M059J (cell line): ENCODE measurements at places on chromosomes 12 and 14. TPM values are rescaled to one million over a fixed set of nuclear protein-coding genes. Genes with fewer than 3 reads are reported as not detected.

- DNase-seq: peak; percentile 10
Observed at GRCh38 chr12:22518060-22518719, 26.2 kb downstream of the C2CD5 start.

- DNase-seq: no peak
Observed at GRCh38 chr14:100726550-100727085, at the start of gene DLK1. Gene DLK1 (plus strand): TSS chr14:100726892. CDS start chr14:100727069, 177 bp downstream.

DNA sequence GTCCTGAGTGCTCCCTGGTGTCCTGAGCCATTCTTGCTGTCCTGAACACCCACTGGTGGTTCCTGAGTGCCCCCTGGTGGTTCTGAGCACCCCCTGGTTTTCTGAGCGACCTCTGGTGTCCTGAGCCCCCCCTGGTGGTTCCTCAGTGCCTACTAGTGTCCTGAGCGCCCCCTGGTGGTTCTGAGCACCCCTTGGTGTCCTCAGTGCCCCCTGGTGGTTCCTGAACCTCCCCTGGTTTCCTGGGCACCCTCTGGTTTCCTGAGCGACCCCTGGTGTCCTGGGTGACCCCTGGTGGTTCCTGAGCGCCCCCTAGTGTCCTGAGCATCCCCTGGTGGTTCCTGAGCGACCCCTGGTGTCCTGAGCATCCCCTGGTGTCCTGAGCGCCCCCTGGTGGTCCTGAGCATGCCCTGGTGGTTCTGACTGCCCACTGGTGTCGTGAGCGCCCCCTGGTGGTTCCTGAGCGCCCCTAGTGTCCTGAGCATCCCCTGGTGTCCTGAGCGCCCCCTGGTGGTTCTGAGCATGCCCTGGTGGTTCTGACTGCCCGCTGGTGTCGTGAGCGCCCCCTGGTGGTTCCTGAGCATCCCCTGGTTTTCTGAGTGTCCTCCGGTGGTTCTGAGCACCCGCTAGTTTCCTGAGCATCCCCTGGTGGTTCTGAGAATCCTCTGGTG lies 473.1 kb downstream of the TMEM121 start:
- peak; percentile 44 for DNase-seq

GRCh38 chr12:39574785-39575497 lies 44.7 kb downstream of the ABCD2 start:
- DNase-seq: no peak

DNA sequence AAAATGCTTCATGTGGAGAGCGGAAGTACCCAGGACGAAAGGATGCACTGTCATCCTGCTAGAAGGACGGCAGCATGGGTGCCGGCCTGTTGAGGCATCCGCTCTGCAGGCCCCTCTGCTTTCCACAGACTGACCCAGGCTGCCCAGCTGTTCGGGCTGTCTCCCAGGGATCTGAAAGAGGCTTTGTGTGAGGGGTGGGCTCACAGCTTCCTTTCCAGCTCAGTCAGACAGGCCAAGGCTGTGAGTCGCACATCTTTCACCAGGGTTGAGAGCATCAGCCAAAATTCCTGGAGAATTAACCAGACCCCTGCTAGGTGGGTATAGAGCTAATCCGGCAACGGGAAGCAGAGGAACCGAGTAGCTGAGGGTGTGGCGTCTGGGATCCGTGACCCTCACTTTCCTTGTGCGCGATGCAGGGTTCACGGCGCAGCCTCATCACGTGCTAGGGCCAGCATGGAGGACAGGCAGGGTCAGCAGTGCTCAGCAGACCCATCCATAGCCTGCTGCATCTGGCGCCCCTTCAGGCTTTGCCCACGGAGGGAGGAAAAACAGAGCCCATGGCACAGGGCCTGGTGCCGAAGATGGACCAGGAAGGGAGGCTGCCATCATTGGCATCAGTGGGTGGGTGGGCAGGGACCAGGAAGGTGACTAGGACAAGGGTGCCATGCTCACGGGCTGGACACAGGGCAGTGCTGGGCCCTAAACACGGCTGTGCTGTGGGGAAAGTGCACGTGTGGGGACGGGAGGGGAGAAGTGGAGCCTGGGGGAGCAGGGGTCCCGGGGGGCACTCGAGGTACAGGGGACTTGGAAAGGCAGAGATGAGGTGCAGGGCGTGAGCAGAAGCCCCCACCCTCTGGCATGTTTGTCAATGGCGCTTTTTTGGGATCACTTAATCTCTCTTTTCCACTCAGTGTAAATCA lies 9.2 kb upstream of the SIVA1 start:
- no peak for DNase-seq

GRCh38 chr12:84150201-84150600 lies 762.4 kb downstream of the SLC6A15 start:
- no peak for DNase-seq

DNA sequence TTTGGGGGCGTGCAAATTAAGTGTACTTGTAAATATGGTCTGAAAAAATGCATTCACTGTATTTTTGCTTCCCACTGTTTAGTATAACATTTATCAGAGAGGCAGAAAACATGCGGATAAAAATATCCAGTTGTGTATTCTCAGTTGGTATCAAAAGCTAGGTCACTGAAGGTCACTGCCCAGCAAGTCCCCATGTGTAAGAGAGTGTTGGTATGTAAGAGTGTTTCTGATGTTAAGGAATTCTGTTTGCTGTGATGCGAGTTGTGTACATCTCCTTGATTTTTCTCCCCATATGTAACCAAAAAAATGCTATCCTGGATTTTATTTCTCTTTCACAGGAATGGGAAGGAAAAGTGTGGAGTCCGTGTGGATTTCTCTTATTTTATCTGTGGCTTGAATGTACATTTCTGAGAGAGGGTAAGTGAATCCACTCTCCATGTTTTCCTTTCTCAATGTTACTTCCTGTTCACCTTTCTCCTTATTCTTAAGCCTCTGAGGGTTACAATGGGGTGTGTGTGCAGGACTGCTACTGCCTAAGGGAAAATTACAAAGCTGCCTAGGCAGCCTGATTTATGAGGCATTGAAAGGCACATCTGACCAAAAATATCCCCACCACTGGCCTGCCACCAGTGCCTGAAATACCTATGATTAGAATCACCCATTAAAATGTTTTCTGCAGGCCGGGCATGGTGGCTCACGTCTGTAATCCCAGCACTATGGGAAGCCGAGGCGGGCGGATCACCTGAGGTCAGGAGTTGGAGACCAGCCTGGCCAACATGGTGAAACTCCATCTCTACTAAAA lies 97.9 kb upstream of the USP44 start:
- peak; percentile 98 for DNase-seq

DNA sequence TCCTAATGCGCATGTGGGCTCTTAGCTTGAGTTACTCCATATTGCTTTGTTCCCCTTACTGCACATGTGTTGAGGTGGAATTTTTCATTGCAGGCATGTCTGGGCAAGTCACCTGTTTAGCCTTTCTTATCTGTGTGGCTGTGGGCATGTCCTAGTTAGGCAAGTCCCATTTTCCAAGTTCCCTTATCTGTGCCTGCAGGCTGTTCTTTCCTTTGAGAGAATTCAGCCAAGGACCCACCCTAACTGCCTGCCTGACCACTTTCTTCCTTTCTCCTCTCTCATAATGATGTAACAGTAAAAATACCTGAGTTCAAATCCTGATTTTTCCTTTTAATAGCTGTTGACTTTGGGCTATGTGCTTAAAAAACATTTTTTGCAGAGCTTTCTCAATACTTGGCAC lies 870.6 kb downstream of the NRXN3 start:
- no peak for DNase-seq

GRCh38 chr12:58364389-58365086 lies 423.2 kb downstream of the ATP23 start:
- peak; percentile 99 for DNase-seq

DNA sequence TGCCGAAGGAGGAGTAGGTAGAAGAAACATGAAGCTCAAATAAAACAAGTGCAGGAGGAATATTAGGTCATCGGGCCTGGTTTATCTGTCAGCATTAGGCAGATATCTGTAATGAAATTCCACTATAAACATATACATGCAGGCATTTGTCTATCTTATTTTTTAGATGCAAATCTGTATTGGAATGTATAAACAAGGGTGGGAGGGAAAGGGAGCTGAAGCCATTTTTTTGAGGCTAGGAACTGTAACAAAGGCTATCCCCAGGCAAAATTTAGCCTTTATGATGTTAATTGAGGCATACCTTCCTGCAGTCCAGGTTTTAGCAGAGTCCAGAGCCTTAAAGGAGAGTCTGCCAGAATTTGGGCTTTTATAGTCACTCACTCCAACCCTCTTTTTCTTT lies 72.5 kb downstream of the PHLDA1 start:
- no peak for DNase-seq

DNA sequence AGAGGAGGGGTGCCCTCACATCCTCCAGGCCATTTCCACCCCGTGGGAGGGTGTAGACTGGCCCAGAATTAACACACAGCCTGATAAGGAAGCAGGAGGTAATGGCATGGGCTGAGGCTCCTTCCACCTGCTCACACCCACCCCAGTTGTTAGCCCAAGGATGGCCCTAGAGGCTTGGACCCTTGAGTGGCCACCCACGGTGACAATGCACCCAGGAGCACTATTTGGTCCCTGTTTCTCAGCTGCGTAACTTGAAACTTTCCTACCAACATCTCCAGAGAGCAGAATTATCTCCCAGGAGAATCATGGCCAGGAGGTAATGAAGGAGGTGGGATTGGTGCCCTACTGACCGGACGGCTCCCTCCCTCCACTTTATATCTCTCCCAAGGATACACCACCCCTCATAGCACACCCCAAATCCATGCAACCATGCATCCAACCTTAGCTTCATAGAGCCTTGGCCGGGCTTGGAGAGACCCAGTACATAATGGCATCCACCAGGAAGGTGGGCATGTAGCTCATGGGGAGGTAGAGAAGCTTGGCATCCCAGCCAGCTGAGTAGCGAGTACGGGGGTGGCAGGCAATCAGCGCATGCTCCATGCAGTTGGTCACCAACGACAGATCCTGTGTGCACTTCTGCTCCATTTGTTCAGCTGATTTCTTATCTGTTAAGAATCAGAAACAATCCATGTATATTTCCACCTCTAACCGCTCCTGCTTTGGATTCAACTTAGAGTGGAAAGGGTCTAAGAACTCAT lies 5.6 kb downstream of the RDH16 start:
- DNase-seq: no peak

GRCh38 chr14:51613416-51613815 lies 38.3 kb upstream of the FRMD6 start:
- no peak for DNase-seq

DNA sequence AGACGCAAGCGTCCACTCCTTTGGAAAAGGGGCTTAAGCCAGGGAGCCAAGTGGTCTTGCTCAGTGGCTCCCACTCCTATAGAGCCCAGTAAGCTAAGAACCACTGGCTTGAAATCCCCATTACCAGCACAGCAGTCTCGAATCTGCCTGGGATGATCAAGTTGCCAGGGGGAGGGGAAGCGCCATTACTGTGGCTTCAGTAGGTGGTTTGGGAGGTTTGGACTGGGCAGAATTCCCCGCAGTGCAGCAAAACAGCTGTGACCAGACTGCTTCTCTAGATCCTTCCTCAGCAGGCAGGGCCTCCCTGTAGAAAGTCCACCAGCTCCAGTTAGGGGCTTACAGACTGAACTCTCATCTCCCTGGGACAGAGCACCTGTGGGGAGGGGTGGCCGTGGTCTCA lies 115.4 kb downstream of the TMEM117 start:
- DNase-seq: no peak

RPL10L gene
- total RNA-seq: not detected in 2 replicates

TAS2R46 gene
- total RNA-seq: not detected in 2 replicates

TAS2R7 gene
- not detected in 2 replicates for total RNA-seq

ZC2HC1C gene
- total RNA-seq: 1.3 and 9.8 TPM in 2 replicates

KRT77 gene
- total RNA-seq: not detected in 2 replicates
